ENCODE measurements at places on chromosomes 2 and 18.

DNA sequence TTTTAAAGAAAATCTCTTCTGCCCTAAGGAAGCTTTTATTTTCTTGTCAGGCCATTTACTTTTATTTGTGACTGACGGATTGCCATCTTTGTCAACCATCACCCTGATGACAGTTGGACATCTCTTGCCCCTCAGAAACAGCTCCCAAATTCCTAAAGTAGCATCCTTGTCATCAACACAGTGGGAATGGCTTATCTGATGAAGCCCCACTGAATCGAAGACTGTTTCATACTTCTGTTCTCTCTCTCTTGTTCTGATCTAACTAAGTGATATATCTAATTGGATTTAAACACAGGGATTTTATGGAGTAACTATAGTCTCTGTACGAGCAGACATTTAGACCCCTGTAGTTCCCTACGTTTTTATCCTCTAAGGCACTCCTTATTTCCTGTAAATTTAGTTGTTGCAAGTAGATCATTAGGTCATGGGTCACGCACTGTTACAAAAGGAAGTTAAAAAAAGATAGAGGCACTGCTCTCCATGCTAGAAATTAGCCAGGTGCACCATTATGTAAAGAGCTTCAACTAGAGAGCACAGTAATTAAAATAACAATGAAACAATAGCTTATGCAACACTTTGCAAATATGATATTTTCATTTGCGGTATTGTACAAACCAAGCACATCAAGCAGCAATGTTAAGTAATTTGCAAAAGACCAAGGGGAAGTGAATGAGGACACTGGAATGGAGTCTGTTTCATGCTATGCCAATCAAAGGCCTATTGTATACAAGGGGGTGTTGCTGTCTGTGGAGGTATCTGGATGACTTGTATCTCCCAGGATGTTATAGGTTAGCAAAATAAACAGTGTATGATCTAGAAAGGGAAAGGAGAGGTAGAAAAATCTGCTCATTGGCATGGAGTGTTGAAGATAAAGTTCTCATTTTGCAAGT lies 284.7 kb downstream of the LRRTM1 start:
- DNase-seq, result no peak

GRCh38 chr2:55827855-55828254 lies 95.7 kb downstream of the EFEMP1 start:
- no peak for DNase-seq

DNA sequence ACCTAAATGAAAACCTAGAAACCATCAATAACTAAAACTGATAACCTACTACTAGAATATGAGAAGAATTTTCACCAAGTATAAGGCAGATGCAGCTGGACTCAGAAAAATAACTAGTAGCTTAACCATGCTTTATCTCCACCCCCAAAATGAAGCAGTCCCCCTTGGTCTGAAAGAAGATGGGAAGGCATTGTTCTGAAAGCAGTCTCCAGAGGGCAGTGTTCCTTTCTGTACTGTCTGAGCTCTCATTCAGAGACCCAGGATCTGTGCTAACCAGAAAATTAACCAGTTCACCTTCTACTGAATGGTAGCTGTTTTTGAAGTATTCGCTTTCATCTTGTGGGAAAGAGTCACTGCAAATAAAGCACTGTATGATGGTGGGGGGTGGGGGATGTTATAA lies 273.0 kb downstream of the PDE11A start:
- no peak for DNase-seq

- no peak for DNase-seq
Measured at GRCh38 chr2:207136874-207137273, 28.9 kb downstream of the KLF7 start.

DNA sequence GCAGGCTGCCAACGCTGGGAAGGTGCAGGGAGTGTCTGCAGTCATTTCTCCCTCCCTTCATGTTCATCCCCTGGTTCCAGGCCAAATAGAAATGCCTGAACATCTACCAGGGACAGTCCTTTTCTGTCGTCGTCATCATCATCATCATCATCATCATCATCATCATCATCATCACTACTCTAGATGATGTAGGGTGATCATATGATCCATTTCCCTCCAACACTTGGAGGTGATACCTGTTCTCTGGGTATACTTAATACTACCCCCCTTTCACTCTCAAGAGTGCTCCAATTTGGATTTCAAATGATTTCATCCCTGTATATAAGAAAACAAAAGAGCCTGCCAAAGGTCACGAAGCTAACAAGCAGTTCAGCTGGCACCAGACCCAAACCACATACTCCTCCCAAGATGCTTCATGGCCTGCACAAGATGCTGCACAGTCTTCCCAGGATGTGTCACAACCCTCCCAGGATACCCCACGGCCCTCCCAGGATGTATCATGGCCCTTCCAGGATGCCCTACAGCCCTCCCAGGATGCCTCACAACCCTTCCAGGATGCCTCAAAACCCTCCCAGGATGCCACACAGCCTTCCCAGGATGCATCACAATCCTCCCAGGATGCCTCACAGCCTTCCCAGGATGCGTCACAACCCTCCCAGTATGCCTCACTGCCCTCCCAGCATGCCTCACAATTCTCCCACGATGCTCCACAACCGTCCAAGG lies 257.9 kb downstream of the DYSF start:
- DNase-seq, result no peak

DNA sequence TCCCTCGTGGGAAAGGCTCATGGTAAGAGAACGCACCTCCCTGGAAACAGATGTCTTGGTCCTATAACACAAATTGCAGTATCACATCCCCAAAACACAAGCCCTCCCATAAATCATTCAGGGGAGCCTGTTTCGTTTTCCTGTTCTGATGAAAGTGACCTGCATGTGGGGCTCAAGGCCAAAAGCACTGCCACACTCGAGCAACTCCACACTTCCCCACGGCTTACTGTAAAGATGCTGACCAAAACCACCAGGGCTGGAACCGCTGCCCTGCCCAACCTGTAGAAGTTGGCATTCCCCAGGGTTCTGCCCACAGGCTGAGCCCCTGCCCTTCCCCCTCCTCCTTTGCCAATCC lies 139.7 kb downstream of the BCL11A start:
- DNase-seq, result no peak

- no peak for DNase-seq
Measured at GRCh38 chr2:98554116-98554861, 54.0 kb downstream of the COA5 start.

- DNase-seq, result no peak
Measured at GRCh38 chr18:44735096-44735495, 54.4 kb downstream of the SETBP1 start.

GRCh38 chr2:148658807-148659722 lies 14.5 kb downstream of the EPC2 start:
- no peak for DNase-seq

- DNase-seq, result no peak
Measured at GRCh38 chr2:200422532-200423261, 87.2 kb downstream of the KCTD18 start.

GRCh38 chr2:223363085-223363484 lies 239.1 kb downstream of the SCG2 start:
- DNase-seq, result no peak

DNA sequence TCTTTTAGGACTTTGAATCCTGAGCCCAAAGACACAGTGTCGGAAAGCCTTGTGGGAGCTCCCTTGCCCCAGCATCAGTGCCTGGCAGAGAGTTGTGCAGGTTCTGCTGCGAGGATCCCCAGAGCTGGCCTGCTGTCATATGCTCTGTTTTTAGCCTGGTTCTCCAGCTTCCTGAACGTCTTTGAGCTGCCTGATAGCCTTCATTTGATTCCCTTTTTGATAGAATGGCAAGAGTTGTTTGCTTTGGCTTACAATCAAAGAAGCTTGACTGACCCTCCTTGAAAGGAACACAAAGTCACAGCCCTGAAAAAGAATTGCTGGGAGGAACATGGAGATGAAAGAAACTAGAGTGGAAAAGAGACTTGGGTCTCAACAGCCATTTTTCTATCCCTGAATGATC lies 95.4 kb downstream of the C1QL2 start:
- DNase-seq, result no peak

- DNase-seq, result no peak
Measured at GRCh38 chr2:191666732-191667131, 11.2 kb upstream of the NABP1 start.

DNA sequence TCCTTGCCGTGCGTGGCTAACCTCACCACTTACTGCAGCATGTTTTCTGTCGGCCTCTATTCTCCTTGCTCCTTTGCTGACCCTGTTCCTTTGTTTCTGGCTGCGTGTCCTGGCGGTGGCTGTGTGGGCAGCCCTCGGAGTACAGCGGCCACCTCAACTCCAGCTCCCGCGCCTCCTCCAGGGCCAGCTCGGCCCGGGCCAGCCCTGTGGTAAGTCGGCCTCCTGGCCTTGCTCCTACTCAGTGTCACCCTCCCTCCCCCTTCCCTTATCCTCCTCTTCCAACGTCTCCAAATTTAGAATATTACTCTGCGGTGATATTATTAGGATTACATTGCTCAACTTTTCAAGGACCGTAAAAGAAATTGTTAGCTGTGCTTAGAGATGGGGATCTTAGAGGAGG lies 59.5 kb upstream of the RBM44 start:
- DNase-seq, result no peak

- no peak for DNase-seq
Measured at GRCh38 chr18:78814766-78815165, 164.9 kb upstream of the SALL3 start.

- no peak for DNase-seq
Measured at GRCh38 chr2:46663614-46664013, 184.2 kb downstream of the TMEM247 start.

GRCh38 chr2:5974477-5974876 lies 282.3 kb downstream of the SOX11 start:
- DNase-seq, result no peak

- DNase-seq, result no peak
Measured at GRCh38 chr18:61965311-61965710, 72.5 kb upstream of the RNF152 start.

- no peak for DNase-seq
Measured at GRCh38 chr2:136021976-136022375, 36.5 kb upstream of the DARS1 start.

DNA sequence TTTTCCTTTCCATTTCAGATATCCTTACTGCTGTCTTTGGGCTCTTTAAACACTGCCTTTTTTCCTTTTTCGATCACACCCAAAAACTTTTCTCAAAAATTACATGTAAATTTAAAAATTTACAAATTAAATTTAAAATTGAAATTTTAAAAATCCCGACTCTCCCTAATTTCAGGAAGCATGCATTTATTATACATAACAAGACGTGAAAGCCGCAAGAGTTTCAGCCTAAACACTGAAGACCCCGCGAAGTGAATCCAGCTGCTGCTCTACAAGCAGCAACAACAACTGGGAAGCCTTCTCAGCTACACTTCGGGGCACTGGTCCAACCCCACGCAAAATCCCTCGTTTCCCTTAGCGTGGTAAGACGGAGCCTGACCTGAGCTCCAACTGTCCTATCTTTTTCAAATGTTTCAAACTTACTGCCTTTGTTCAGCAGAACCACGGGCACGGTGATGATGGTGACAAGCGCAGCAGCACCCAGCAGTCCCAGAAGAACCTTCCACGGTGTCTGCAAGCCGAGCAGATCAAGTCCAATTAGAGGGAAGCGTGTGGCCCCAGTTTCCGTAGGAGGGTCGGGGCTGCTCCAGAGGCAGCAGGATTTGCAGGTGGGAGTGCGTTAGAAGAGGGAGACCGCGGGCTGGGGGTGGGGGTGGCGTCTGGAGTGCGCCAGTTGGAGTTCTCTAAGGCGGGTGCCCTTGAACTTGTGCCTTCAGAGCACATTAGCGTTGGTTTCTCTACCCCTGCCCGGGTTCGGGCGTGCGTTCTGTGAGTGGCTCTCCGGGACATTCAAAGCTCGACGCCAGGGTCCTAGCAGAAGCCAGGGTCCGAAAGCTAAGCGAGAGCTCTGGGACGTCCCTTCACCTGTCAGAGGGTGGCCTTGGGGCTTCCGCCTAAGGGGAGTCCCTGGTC lies 783 bp downstream of the DPP4 start:
- no peak for DNase-seq

- no peak for DNase-seq
Measured at GRCh38 chr2:76675212-76675611, 847.0 kb downstream of the LRRTM4 start.

DNA sequence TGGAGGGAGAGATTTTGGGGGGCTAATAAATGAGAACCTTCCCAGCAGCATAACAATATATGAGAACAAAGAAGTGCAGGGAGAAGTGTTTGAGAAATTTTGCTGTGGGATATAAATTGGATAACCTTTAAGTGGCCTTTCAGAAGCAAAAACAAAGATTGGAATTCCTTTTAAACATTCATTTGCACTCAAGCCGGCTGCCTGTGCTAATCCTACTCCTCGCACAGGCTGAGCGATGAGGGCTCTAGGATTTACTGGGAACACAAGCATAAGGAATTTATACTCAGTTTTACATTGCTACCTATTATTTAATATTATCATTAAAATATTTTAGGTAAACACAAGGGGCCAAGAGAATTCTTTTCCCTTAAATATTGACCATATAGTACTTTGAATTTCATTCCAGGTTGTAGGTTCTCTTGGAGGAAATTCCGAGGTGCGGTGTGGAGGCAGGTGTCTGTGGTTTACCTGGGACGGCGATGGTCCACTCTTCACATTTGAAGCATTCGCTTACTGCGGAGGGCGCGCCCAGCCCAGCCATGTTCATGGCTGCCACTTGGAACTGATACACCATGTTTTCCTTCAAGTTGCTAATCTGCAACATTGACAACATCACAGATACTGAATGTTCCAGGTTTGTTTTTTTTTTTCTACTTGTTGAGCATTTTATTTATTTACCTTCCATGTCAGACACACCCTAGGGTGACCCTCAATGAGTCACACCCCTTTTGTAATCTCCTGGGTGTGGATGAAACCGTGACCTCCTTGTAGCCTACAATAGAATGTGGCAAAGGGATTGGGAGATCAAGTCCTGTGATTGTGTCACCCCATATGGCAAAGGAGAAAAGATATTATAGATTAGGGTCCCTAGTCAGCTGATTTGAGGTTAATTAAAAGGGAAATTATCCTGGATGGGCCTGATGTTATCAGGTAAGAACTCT lies 100.1 kb downstream of the MYOM1 start:
- no peak for DNase-seq

DNA sequence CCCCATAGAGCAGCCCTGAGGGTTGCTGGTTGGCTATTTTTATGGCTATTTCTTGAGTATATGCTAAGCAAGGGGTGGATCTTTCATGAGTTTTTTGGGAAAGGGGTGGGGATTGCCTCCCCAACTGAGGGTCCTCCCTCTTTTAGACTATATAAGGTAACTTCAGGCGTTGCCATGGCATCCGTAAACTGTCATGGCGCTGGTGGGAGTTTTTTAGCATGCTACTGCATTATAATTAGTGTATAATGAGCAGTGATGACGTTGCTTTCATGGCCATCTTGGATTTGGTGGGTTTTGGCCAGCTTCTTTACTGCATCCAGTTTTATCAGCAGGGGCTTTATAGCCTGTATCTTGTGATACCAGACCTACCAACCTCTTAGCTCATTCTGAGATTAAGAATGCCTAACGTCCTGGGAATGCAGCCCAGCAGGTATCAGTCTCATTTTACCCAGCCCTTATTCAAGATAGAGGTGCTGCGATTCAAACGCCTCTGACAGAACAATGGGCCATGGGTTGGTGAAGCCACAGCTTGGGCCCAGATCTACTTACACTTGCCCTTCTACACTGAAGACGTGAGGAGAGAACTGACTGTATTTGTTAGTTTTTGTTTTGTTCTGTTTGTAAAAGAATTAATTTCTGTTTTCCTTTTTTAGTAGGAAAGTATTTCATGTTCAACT lies 53.8 kb upstream of the TMEM163 start:
- DNase-seq, result no peak

All from stimulated activated CD8-positive, alpha-beta memory T cell treated with anti-CD3 and anti-CD28 coated beads, Interleukin-7, amount 100 ng/mL, for 24 hours (primary cell).